ENCODE measurements at places on chromosomes 12 and 14.
A peak's percentile ranks its signal among the peaks of the same experiment; 100 is the strongest.

DNA sequence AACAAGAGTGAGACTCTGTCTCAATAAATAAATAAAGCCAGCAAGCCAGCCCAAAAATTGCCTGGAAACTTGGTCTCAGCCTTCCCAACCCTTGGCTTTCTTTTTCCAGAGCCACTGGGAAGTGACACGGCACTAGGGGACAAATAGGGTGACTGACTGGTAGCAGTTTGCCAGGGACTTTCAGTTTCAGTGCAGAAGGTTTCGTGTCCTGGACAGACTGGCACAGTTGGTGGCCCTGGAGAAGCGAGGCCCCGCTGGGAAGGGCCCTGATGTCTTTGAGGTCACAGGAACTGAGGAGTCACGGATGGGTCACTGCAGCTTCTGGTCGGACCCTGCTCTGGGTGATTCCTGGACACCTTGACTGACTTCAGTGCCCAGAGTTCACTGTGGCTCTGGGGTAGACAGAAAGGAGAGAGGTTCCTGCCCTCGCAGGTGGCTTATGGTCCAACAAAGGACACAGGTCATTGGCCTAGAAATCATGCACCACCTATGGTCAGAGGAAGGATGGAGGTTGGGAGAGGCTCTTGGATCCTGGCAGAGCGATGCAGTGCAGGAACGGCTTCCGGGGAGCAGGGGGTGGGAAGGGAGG lies 2.7 kb downstream of the LRRC43 start:
- DNase-seq, result no peak

- DNase-seq, result peak; percentile 76
Observed at GRCh38 chr14:77059276-77059915, 30.9 kb upstream of the IRF2BPL start.

GRCh38 chr14:75877884-75878283 lies 103.9 kb downstream of the TGFB3 start:
- DNase-seq, result no peak

DNA sequence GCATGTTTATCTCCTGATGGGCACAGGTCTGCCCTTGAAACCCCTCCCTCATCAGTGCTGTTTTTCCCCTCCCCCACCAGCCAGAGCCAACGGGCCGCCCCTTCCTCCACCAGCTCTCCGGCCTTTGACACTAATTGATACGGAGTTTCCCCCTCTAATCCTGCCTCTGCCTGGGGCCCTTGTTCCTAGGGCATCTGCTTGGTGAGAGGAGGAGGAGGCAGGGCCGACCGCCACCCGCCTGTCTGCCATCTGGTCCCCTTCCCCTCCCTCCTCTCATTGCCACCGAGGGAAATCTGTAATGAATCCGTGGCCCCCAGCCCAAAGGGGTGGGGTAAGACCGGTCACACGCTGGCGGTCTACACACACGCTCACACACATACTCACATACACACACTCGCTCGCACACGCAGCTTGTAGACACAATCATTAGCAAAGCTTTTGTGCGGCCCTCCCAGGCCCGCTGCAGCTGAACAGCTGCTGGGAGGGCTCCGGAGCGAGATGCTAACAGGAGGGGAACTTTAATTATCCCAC lies 27.4 kb downstream of the SRRM4 start:
- no peak for DNase-seq

GRCh38 chr14:92323011-92323915 lies at the start of gene SLC24A4:
TSS of gene SLC24A4 (plus strand) at chr14:92323165. CDS start at chr14:92323831, 666 bp downstream.
- DNase-seq, result peak; percentile 21

DNA sequence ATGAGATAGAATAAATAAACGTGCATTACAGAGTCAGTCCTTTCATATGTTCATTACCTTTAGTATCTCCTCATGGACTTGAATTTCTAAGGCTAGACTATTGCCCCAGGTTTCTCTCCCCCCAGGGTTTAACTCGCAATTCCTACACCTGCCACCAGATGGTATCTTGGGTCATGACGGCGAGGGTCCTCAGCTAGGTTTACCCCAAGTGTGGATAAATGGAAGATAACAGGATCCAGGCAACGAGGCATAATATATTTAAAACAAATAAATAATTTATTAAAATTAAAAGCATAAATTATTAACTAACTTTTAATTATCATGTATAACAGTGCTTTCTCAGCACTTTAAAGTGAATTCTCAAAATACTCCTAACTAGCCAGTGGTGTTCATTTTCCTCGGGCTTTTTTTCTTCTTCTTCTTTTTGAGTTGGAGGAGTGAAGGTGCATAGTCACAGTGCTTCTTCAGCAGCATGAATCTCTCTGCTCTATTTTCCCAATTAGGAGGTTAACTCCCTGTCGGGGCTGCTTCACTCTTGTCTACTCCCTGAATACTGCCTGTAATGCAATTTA lies 243.5 kb upstream of the CAND1 start:
- DNase-seq, result peak; percentile 54

DNA sequence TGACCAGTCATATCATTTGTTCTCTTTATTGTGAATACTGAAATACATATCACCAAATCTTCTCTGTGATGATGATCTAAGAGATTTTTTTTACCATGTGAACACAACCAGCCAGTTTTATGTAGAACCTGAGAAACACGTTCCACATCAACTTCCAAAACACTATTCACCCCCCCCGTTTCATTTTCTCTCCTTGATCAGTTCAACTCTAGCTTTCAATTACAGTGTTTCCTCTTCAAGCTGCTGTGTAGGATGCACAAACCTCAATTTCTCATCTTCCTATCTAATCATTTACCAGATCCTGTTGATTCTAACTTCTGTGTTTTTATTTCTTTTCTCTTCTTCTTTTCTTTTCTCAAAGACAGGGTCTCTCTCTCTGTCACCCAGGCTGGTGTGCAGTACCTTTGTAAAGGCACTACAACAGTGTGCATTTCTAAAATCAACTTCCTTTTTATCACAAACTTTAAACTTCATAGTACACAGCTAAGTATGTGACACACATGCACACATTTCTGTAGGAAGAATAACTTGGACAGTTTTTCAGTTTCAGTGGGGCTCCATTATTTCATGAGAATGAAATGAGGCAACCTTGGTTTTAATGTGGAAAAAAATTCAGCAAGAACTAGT lies 149.9 kb upstream of the FBXO33 start:
- DNase-seq, result no peak

- DNase-seq, result no peak
Observed at GRCh38 chr14:72002731-72003130, 70.5 kb downstream of the RGS6 start.

- no peak for DNase-seq
Observed at GRCh38 chr14:100769035-100769939, 42.6 kb downstream of the DLK1 start.

DNA sequence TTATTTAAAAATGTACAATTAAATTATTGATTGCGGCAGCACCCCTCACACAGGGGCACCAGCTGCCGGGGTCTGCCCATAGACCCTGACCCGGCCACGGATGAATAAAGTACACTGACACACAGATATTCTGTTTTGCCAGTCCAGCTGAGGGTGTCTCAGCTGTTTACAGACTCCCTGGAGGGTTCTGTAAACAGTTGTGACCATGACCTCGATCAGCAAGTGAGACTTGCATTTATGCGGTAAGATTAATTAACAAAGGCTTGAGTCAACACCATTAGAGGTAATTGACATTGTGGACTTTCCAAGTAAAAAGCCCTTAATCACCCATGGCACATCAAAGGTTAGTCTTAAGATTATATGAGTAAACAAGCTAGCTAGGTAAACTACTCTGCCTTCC lies 94.3 kb downstream of the FUT8 start:
- no peak for DNase-seq

DNA sequence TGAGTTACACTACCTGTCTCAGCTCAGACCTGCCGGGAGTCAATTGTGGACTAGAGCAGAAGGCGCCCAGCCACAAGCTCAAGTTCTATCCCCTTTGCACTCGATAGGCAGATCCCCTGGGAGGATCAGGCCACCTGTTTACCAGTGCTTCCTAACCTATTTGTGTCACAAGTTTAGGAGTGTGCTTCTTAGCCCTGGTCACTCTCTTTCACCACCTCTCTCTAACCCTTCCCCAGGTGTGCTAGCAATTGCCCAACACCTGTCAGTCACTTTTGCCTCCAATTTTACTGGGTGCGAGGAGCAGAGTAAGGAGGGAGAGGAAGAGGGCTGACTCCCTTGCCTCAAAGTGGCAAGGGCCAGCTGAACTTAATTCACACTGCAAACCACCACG lies 745 bp upstream of the NAA30 start:
- DNase-seq, result no peak

DNA sequence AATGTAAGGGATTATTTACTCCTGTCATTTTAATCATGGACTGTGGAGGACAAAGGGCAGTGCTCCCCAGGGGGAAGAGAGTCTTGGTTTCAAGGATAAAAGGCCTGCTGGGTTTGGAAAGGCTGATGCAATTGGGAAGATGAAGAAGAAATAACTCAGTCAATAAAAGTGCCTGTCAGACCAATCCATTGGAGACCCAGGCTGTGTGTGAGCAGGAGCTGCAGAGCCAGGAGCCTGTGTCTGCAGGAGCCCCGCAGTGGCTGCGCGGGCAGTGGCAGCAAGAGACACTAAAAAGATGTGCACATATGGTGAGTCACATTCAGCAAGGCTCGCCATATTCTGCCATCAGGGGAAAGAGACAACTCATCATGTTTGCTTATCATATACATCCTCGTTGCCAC lies 90.4 kb downstream of the CRACR2A start:
- DNase-seq, result no peak

DNA sequence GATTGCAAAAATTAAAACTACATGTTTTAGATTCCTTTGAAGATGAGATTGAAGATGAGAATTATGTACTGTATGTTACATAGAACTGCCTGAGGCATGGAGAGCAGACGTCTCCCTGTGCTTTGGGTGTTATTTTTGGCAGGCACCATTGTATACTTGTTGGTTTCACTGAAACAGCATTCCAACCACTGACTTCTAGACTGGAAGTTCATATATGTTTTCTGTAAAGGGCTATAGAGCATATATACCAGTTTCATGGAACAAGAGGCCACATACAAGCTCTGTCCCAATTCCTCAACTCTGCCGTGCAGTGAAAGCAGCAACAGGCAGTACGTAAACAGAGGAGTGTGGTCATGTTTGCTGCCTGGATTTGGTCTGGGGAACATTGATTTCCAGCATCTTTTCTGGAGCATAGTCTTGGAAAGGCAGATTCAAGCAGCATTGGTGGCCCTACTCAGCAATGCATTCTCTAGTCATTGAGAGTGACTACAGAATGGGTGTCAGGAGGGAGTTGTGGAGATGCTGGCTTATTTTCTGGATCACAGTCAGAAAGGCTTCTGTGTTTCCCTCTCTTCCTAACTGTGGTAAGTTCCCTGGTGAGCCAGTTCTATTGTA lies 57.6 kb upstream of the CNTN1 start:
- DNase-seq, result no peak

DNA sequence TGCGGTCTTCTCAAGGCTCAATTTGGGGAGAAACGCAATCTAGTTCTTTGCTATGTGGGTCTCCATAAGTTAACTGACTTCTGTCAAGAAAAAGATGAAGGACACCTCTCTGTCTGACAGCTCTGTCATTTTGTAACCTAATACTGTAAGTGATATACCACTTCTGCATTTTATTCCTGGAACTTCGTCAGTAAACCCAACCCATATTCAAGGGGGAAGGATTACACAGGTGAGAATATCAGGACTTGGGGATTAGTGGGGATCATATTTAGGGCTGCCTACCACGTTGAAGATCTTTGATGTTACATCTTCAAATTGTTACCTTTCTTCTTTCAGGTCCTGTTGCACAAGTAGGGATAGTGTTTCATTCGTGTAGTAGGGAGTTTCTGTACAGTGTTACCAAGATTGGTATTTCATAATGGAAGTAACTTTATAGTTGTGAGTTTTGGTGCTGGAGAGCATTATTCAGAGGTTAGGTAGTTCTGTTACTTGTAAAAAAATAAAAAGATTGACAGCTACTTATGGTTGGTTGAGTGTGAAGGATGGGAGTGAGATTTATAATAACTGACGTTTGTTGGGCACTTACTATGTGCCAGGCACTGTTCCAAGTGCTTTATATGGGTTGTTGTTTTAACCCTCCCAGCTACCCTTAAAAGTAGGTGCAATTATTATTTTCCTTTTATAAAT lies 1.6 kb downstream of the TMEM260 start:
- no peak for DNase-seq

- DNase-seq, result no peak
Observed at GRCh38 chr12:28800129-28800528, 348.9 kb upstream of the FAR2 start.

DNA sequence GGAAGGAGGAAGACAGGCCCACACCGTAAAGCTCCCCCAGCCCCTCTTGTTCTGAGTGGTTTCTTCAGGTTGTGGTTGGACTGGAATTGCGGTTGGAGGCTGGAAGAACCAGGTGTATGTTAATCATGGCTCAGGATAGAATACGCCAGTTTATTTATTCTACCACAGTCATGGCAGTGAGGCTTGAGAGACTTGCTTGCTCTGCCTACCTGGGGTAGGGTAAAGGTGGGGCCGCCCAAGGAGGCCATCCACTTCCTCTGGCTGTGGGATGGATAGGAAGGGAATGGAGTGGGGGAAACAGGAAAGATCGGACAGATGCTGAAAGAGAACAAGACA lies 8.1 kb downstream of the SHMT2 start:
- DNase-seq, result no peak

- DNase-seq, result no peak
Observed at GRCh38 chr12:104888892-104889291, 69.2 kb downstream of the SLC41A2 start.

GRCh38 chr12:40697566-40698259 lies 5.5 kb downstream of the CNTN1 start:
- no peak for DNase-seq

GRCh38 chr14:71536015-71536740 lies 396.1 kb upstream of the RGS6 start:
- no peak for DNase-seq

- peak; percentile 67 for DNase-seq
Observed at GRCh38 chr12:95204141-95204866, 13.0 kb downstream of the FGD6 start.

DNA sequence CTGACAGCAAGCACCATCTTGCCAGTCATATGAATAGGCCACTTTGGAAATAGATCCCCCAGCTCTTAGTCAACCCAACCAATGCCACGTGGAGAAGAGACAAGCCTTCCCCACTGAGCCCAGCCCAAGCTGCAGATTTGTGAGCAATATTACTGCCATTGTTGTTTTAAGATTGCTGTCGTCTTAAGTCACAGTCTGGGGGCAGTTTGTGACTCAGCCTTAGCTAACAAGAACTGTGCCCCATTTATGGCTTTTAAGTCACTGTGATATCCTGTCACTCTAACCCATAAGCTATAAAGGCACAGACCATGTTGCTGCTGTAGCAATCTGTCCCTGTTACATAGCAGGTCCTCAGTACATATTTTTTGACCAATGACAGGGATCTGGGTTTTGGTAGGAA lies 464.2 kb downstream of the MED13L start:
- no peak for DNase-seq

DNA sequence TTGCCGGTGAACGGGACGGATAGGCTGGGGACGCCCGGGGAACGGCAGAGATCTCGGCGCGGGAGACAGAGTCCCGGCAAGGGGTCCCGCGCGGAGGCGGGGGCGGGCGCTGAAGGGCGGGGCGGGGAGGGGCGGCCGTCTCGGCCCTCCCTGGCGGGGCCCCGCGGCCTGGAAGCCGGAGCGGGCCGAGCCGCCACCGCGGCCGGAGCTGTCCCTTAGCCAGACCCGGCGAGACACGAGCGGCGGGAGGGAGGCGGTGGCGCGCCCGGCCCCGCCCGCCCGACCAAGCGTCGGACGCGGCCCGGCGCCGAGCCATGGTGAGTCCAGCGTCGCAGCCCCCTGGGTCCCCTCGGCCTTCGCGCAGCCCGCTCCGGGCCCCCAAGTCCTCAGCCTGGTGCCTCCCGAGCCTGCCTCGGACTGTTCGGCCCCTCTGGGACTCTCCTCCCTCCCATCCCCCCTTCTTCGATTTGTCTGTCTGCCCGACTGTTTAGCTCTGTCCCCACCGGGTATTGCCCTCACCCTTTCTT lies at the start of gene ARHGEF40:
Gene ARHGEF40 (plus strand): TSS at position 222 of the 527 bp plus-strand sequence. CDS start 93 bp downstream, at position 315.
- DNase-seq, result peak; percentile 21

Data from HTR-8/SVneo (cell line).